ENCODE measurements at places on chromosomes 5 and 9.

DNA sequence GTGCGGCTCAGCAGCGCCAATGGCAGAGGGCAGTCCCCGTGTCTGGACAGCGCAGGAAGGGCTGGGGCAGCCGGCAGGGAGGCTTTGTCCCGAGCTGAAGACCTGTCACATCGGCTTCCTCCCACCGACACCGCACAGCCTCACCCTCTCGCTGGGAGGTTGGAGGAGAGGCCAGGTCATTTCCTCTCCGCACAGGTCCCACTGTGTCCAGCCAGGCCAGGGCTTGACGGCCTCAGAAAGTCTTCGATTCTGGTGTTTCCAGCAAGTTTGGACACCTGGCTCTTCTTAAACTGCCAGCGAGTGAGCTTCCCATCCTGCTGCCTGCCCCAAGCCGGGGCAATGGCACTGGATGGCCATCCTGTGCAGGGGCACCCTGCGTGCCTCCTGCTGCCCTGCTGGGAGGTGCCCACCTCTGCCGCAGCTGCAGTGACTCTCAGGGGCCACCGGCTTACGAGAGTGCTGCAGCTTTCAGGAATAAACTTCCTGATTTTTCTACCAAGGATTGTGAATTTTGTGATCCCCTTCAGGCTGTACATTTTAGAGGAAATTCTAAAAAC is 33.9 kb downstream of the AHRR start:
- DNase-seq = no peak

DNA sequence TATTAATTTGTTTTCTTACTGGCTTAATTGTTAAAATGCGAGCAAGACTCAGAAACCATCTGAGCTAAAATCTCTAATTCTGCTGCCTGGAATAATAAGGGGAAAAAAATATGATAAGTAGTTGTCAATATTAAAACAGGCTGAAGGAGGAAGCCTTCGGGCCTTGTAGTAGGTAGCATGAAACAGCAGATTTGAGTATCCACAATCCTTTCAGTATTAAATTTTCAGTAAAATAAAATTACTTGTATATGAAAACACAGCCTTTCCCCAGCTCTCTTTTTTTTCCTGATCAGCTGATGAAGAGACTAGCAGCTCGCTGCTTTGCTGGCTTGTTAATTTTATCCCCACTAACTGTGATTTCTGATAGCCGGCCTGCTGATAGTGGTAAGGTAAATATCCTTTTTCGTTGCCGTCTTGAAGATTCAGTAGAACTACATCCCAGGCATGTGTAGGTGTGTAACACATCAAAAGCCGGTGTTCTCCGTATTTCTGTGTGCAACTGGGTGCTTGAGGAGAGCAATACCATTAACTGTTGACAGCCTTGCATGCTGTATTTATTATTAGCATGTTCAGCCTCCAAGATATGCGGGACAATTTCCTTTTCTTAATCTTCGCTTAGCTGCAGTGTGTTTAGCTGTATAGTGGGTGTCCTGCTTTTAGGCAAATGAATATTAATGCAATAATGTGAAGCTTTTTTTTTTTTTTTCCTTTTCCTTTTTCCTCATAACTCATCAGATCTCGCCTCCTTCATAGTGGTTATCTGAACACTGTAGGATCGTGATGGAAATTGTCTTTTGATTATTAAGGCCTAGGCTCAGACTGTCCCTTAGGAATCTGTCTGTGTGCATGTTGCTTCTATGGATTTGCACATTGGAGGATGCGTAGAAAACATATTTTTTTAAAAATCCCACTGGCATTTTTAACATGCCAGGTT is 144.6 kb downstream of the SMARCA2 start:
- DNase-seq = peak; percentile 49

GRCh38 chr9:84271531-84271900 is 69.0 kb downstream of the SLC28A3 start:
- DNase-seq = peak; percentile 53

GRCh38 chr5:98796197-98796972 is 22.9 kb downstream of the RGMB start:
- peak; percentile 64 for DNase-seq

- no peak for DNase-seq
These were observed 24.2 kb upstream of the MACIR start for GRCh38 chr5:103234239-103234975.

- DNase-seq = peak; percentile 51
These were observed 3.8 kb downstream of the BRINP1 start for GRCh38 chr9:119365291-119366027.

GRCh38 chr5:37867654-37868053 is 27.8 kb upstream of the GDNF start:
- DNase-seq = no peak

DNA sequence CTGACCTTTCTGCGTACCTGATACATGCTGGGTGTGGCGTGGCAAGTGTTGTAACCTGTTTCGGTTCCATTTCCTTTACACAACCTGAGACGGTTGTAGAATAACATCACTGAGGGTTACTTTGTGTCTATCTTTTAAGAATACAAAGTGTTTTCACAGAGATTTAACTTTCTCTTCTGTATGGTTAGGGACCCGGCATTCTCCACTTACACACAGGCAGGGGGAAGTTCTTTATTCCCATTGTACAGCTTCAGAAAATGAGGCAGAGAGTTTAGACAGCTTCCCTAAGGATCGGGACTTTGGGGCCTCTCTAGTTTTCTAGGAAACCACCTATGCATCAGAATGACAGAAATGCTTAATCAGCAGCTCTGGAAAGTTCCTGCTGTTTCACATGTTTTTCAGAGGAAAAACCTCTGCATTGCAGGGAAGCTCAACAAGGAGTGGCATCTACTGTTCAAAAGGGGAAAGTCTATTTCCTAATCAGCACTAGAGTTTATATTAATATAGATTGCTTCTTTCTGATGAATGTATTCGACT is 41.3 kb downstream of the CAST start:
- no peak for DNase-seq

- peak; percentile 51 for DNase-seq
These were observed 276.1 kb downstream of the TAF11L14 start for GRCh38 chr5:17910318-17910717.

DNA sequence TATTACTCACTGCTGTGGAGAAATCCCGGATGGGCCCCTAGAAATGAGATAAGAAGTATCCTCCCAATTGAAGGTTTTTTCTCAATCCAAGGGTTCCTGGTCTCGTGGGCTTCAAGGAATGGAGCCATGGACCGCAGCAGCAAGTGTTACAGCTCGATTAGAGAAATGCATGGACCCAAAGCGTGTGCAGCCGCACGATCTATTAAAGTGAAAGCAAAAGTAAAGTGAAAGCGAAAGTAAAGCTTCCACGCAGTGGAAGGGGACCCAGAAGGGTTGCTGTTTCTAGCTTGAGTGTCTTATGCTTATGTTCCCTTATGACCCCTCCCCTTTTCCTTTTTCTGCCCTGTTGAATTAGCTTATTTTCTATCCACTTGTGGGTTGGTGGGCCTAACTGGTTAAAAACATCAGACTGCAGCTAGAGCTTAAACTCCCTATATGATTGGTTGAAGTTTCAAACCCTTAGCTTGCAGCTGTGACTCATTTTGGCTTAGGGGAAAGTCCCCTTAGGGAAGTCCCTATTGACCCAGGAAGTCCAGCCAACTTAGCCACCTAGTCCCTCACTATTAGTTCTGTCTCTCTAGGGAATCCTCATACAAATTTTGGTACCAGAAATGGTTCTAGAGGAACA is 1111.8 kb downstream of the TAF11L14 start:
- DNase-seq = peak; percentile 84

- DNase-seq = no peak
These were observed 111.4 kb downstream of the FANCC start for GRCh38 chr9:95206143-95206542.

Measured in hematopoietic multipotent progenitor cell treated with erythropoietin and hydrocortisone succinate and interleukin-3 and kit ligand, for 4 days (in vitro differentiated cells).